ENCODE measurements at places on chromosomes 16 and 17. TPM values are rescaled to one million over a fixed set of nuclear protein-coding genes. Genes with fewer than 3 reads are reported as not detected.

CSH1 gene
- not detected for polyA plus RNA-seq

SLC13A5 gene
- 2.3 TPM for polyA plus RNA-seq

NXN gene
- 3.9 TPM for polyA plus RNA-seq

LGALS9C gene
- polyA plus RNA-seq = not detected

MEOX1 gene
- polyA plus RNA-seq = 0.72 TPM

ETV4 gene
- polyA plus RNA-seq = 1.9 TPM

TBC1D3K gene
- polyA plus RNA-seq = not detected

PIMREG gene
- 0.98 TPM for polyA plus RNA-seq

HCRT gene
- polyA plus RNA-seq = not detected

JPH3 gene
- polyA plus RNA-seq = 0.82 TPM

BMERB1 gene
- 17.9 TPM for polyA plus RNA-seq

KRT16 gene
- 2.6 TPM for polyA plus RNA-seq
